ENCODE measurements at places on chromosomes 5 and 9.

DNA sequence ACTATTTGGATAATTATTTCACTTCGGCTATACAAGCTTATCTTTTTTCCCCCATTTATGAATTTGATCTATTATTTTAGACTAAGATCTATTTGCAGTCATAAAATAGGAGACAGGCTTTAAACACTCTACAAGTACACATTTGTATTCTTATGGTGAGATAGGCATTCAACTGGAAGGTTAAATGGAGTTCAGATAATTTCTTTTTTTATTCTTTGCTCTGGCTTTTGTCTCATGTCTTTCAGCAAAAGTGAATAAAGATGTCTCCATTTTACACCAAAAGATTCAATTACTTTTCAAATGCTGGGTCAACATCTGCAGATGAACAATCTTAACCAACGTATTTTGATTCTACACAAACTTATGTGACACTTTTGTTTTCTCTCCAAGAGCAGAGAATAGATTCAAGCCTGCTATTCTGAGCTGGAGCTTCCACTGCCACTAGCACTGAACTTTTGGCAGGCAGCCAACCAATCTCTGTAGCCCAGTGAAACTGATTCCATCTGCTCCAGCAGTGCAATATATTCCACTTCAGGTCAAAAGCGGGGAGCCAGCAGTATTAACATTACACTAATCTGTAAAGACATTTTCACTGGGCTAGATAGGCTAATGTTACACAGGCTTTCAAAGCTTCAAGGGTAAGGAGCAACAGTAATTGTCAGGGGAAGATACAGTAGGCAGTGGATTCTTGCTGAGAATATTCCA lies 452.0 kb upstream of the ZNF608 start:
- no peak for DNase-seq

- DNase-seq = no peak
Measured at GRCh38 chr5:179297486-179298180, 47.6 kb downstream of the ADAMTS2 start.

- no peak for DNase-seq
Measured at GRCh38 chr9:105696219-105696793, 2.0 kb downstream of the TMEM38B start.

DNA sequence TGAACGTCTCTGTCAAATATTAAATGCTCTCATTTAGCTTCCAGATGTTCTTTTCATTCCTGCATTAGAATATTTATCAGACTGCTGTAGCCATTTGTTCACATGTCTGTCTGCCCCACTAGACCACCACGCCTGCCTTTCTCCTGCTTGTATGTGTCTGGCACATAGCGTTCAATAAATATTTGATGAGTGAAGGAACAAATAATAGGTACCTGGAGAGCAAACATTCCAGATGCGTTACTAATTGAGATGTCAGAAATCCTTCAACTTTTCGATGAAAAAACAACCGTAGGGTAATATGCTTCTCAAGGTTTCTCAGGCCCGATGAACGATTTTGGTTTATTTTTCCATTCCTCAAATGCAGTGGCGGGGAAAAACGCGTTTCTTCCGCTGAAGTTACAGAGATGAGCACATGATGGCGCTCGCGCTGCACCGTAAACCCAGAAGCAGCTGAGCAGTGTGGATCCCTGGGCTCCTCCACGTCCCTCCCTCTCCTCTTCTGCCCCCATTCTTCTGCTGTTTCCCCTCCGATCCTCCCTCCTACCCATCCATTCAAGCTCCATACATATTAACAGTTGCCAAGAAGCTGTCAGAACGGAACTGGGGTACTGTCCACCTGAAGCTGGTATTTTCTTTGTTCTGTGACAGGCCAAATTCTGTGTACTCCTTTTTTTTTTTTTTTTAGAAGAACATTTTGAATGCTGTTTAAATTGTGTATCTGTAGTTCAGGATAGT lies 245.4 kb downstream of the MPDZ start:
- peak; percentile 20 for DNase-seq

DNA sequence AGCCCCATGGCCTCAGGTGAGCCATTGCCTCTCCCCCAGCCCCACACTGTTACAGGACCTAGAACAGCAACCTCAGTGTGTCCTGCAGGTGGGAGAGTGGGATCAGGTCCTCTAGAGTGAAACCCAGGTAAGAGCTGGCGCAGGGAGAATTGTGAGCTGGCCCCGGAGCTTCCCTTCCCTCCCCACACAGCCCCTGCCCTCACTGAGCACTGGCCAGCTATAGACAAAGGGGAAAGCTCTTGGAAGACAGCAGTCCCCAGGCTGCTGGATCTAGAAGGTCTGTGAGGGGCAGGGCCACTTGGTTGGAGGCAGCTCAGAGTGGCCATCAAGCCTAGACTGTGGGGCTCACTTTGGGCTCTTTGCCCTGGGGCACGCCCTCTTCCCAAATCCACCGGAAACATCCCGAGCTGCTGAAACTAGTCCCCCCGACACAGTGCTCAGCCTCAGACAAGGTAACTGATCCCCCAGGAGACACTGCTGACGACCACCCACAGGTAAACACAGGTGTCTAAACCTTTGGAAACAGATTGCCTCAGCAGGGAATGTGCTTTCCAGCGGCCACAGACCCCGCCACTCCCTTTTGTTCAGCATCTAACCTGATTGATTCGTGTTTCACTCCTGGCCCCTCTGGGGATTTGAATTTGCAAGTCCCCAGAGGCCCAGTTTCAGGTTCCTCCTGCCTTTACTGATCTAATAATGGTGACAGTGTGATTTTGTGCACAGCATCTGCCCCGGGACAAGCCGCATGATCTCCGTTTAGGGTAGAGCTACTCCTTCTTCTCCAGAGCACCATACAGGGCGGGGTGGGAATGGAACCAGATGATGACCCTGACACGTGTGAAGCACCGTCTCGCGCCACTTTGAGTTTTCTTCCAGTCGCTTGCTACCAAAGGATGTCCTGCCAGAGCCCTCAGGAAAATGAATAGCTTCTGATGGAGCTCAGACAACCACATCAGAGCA lies 42.2 kb upstream of the ADAMTS2 start:
- DNase-seq = no peak

DNA sequence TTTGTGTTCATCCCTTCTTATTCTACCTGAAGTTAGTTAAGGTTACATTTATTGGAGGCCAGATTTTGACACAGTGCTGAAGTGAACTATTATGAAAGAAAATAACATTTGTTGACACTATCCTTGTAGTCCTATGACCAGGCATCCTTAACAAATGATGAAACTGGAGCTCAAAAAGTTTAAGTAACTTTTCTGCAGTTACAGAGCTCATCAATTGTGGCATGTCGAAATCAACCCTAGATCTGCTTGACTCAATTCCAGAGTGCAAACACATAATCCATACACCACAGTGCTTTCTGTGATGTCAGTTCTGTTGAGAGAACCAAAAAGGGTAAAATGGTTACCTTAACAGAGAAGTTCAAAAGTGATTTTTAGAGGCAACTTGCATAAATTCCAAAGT lies 28.6 kb downstream of the KCNN2 start:
- no peak for DNase-seq

DNA sequence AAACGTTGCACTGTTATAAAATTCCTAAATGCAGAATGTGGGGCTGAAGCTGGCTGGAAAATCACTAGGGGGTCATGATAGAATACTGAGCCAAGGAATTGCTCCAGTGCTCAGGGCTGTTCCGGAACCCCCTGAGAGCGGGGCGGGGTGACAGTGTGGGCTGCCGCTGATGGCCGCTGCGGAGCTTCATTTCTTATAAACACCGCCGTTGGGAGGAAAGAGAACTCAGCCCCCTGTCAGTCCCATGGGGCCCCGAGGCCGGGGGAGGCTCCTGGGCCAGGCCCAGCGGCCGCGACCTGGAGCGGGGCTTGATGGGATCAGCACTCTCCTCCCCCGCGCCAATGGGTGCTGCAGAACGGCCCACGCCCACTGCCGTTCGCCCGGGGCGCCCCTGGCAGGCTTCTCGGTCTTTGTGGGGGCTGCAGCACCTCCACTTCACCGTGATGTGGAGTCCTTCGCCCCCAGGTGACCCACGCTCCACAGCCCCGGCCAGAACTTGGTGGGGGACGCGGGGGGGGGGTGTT lies 5.2 kb upstream of the IRF1 start:
- DNase-seq = peak; percentile 93

GRCh38 chr5:149235841-149236240 lies 35.8 kb upstream of the AFAP1L1 start:
- no peak for DNase-seq

- DNase-seq = no peak
Measured at GRCh38 chr9:128716581-128717254, 7.2 kb downstream of the ZDHHC12 start.

GRCh38 chr5:16570121-16570815 lies 46.5 kb downstream of the RETREG1 start:
- no peak for DNase-seq

- no peak for DNase-seq
Measured at GRCh38 chr5:177483994-177484901, 10.8 kb upstream of the DBN1 start.

DNA sequence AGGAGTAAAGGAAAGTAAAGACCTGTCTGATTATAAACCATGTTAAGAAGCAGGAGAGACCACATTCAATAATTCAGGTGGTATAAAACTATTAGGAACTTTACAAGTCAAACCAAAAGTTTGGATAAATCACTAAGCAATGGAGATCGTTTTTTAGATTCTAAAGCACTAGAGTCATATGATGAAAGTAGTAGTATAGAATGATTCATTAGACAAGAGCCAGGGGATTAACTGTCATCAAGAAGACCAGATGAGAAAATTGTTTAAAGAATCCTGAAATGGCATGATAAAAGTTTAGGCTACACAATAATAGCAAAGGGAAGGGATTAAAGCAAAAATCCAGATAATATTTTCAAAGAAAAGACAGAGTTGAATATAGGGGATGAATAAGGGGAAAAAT lies 12.9 kb upstream of the CARNMT1 start:
- no peak for DNase-seq

DNA sequence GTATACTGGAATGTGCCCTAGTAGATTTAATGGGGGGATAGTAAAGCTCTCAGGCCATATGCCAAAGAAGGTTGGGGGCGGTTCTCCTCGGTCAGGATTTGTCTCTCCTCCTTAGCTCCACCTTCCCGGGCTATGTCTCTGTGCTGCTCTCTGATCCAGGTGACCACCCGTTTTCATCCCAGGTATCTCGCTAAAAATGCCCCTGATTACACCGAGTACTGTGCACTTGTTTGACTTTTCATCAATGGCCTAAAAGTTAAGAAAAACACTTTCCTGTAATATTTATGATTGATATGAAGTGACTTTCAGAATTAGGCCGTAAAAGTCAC lies 724 bp downstream of the NDUFS6 start:
- DNase-seq = no peak

Measured in suppressor macrophage (primary cell).